Kidney (tissue), 22 donors: ENCODE measurements at places on chromosomes 7 and 10. TPM values are rescaled to one million over a fixed set of nuclear protein-coding genes. Genes with fewer than 3 reads are reported as not detected.

The OPN1SW gene
- not detected for polyA plus RNA-seq

The PRPF18 gene
- 24.4 TPM for polyA plus RNA-seq

The ARMC3 gene
- polyA plus RNA-seq: 0.60 TPM

The SFXN2 gene
- polyA plus RNA-seq: 72.1 TPM

The FBXL13 gene
- 1.5 TPM for polyA plus RNA-seq

The RSU1 gene
- 44.6 TPM for polyA plus RNA-seq

The PTPRN2 gene
- 6.2 TPM for polyA plus RNA-seq

The ZMIZ2 gene
- 30.5 TPM for polyA plus RNA-seq

The PIP4K2A gene
- 12.2 TPM for polyA plus RNA-seq

The SH2D4B gene
- not detected for polyA plus RNA-seq

The PALD1 gene
- polyA plus RNA-seq: 3.0 TPM

The HOXA6 gene
- polyA plus RNA-seq: 1.1 TPM

The XRCC2 gene
- polyA plus RNA-seq: 0.22 TPM

The CCL24 gene
- not detected for polyA plus RNA-seq

The LLCFC1 gene
- polyA plus RNA-seq: not detected

The MIOS gene
- 12.4 TPM for polyA plus RNA-seq

The SEMA3D gene
- polyA plus RNA-seq: 0.82 TPM

The OGDHL gene
- 247 TPM for polyA plus RNA-seq

The CLDN12 gene
- 23.9 TPM for polyA plus RNA-seq

The IGFBP3 gene
- 50.5 TPM for polyA plus RNA-seq

The FAM25A gene
- polyA plus RNA-seq: not detected

The EVX1 gene
- 0.62 TPM for polyA plus RNA-seq
